ENCODE measurements at places on chromosomes 13 and 19.

GRCh38 chr19:7692417-7693088, 9.4 kb downstream of the FCER2 start:
- no peak for DNase-seq

DNA sequence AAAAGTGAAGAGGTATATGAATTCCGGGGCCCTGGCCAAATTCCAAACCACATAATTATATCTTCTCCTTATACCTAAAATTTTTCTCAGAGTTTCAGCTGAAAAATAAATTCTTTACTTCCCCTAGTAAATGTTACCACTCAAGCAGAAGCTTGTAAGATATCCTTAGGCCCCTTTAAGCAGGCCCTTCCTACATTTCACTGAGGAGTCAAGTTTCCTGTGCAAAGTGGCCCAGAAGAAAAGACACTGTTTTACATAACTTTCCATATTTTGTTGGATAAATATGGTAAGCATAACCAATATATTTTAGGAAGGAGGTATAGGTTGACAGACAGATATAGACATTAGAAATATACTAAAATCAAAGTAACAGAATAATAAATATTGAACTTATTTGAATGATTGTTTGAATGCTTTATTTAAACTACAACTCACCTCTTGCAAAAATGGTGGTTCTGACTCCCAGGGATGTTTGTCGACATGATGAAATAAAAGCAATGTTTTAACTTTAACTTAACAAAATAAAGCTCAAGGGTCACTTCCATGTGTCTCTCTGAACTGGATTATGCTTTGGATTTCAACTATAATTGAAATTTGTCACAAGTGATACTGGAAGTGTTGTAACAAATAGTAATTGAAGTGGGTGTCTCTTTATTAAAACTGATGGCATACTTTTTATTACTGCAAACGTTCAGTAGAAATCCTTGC, 141.2 kb downstream of the SPRY2 start:
- no peak for DNase-seq

DNA sequence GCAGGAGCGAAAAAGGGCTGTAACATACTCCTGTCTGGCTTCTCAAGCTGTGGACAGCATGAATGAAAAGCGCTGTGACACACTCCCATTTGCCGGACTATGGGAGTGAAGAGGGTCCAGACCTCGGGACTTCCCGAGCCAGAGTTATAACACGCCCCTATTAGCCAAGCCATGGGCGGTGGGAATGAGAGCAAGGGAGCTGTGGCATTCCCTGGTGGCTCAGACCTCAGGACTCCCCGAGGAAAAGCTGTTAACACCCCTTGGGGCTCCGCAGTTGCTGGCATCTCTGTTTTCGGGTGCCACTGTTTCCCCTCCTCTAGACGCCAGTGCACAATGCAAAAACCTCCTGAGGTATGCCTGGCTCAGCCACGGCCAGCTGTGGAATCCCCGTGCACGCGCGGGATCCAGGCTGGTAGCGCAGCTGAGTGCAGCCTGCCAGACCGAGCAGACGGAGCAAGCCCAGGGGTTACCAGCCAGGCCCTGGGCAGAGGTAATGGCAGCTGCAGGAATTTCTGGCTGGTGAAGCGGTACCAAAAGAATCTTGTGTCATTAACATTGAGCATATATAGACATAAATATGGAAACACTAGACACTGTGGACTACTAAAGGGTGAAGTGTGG, 1534.6 kb upstream of the PRR20A start:
- DNase-seq: no peak

- DNase-seq: no peak
These were observed 115.4 kb upstream of the TMTC4 start for GRCh38 chr13:100789968-100790367.

DNA sequence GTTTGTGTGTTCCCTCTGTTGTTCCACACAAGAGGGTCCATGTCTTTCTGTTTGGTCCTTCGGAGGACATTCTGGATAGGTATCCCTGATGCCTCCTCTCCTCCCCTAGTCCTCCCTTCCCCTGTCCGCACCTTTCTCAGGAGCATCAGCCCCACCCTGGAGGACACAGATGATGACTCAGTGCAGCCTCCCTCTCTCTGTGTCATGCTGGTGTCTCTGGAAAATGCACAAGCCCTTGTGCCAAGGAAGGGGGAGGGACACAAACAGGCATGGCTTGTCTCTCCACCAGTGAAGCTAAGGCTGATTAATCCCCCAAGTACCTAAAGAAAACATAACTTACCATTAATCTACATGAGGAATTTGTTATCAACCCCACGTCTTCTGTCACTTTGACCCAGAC, 16.2 kb upstream of the TNFRSF19 start:
- DNase-seq: no peak

- DNase-seq: no peak
These were observed 811.8 kb downstream of the UQCRFS1 start for GRCh38 chr19:28400953-28401671.

DNA sequence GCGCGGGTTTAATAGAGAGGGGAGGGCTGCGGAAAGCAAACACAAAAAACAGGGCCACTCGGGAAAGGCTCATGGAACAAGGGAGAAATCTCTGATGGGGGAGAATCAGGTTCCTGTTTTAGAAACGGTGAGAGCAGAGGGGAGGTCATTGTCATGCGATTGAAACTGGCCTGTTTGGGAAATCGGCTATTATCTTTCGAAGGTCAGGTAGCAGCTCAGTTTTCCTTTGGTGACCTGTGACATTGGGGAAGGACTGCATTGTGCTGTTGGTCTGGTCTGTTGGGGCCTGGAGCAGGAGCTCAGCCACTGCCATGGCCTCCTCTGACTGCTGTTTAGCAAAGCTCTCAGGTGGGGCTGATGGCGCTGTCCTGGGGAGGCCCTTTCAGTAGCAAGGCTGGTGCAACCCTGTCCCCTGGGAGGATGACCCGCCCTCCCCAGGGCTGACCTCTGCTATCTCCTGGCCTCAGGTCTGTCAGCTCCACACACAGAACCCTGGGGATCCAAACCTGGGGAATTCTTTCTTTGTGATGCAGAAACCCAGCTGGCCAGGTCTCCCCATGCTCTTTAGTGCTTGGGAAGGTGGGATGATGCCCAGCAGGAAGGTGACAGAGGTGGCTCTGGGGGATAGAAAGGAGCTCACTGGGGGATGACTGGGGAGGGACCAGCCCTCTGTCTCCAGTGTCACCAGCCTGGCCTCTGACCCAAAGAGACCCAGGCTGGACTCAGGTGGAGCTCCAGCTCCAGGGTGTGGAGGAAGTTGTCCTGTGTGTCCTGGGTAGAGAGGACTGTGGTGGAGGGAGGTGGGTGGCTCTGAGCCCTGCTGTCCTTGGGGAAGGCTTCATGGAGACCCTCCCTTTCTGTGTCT, 21.2 kb upstream of the CD177 start:
- DNase-seq: no peak

- DNase-seq: no peak
These were observed 10.8 kb downstream of the DIAPH3 start for GRCh38 chr13:60152904-60153303.

DNA sequence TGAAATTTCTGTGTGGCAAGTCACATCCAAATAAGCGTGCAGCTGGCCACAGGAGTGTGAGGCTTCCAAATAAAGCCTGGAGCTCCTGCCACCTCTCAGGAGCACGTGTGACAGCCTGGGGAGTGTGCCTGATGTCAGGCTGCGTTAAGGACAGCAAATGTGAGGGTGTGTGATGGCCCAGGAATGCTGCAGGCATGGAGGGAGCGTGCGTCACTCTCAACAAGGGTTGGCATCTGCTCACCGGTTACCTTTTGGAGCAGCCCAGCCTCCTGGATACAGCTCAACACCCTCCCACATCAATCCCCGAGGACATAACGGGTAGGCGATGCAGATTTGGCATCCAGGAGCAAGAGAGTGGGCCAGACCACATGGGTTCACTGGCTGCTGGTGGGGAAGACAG, 19.0 kb downstream of the NUMBL start:
- DNase-seq: no peak

- DNase-seq: no peak
These were observed 81.4 kb upstream of the GPC6 start for GRCh38 chr13:93145199-93145598.

DNA sequence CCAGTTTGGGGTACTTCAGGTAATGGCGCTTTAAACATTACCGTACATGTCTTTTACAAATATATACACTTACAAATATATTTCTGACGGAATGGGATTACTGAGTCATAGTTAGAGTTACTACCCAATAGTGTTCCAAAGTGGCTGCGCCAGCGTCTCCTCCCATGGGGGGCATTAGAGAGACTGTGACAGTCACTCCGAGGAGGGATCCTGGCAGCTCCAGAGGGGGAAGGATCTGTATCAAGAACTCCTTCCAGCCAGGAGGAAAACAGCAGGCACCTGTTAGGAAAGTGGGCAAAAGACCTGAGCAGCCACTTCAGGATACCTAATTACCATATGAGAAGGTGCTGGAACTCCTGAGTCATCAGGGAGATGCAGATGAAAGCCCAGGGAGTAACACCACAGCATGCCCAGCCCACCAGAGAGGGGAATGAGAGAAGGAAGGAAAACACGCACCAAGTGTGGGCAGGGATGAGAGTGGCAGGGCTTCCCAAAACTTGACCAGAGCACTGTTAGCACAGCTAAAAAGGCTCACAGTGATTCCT, 52.9 kb downstream of the SLC7A9 start:
- DNase-seq: no peak

- DNase-seq: no peak
These were observed 28.9 kb upstream of the CYSLTR2 start for GRCh38 chr13:48624858-48625257.

DNA sequence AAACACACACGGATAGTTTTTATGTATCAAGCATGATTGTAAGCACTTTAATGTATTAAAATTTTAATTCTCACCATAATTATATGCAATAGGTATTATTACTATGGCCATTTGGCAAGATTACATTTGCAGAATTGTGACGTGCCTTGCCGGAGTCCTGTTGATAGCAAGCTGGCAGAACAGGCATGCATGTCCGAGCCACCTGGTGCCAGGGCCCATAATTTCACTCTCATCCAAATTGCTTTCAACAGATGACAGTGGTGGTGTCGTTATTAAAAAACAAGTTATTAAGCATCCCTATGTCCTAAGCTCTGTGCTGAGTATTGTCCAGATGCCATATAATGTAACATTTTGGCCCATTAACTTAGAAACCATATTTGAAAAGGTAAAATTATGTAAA, 374.3 kb downstream of the FOXO1 start:
- no peak for DNase-seq

DNA sequence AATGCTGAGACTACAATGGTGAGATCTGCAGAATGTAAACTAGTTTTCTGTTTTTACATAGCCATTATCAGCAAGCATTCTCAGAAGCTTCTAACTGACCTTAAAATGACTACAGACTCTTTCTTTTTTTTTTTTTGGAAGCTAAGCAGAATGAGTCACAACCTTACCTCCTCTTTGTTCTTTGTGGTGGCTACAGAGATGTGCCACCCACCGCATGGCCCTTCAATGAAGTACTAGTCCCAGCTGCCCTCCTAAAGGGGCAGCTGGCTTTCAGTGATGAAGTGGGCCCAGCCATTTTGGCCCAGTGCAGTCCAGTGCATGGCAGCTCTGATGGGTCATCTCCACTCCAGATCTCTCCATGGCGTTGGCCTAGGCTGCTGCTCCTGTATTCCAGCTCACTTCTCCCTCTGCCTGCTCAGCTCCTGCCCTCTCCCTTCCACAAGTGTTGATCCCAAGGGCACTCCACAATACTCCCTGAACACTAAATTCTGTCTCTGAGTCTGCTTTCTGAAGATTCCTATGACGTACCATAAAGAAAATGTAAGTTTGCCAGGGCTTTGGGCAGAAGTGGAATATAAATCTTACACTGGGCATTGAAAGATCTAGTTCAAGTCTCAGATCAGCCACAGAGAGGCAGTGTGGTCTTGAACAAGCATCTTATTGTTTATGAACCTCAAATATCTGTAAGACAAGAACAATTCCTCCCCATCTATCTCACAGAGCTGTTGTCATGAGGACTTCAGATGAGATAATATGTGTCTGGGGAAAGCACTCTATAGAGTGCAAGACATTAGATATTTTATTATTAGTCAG, 85.6 kb downstream of the RXFP2 start:
- DNase-seq: no peak

- no peak for DNase-seq
These were observed 1.6 kb upstream of the ADAMTS10 start for GRCh38 chr19:8611877-8612806.

DNA sequence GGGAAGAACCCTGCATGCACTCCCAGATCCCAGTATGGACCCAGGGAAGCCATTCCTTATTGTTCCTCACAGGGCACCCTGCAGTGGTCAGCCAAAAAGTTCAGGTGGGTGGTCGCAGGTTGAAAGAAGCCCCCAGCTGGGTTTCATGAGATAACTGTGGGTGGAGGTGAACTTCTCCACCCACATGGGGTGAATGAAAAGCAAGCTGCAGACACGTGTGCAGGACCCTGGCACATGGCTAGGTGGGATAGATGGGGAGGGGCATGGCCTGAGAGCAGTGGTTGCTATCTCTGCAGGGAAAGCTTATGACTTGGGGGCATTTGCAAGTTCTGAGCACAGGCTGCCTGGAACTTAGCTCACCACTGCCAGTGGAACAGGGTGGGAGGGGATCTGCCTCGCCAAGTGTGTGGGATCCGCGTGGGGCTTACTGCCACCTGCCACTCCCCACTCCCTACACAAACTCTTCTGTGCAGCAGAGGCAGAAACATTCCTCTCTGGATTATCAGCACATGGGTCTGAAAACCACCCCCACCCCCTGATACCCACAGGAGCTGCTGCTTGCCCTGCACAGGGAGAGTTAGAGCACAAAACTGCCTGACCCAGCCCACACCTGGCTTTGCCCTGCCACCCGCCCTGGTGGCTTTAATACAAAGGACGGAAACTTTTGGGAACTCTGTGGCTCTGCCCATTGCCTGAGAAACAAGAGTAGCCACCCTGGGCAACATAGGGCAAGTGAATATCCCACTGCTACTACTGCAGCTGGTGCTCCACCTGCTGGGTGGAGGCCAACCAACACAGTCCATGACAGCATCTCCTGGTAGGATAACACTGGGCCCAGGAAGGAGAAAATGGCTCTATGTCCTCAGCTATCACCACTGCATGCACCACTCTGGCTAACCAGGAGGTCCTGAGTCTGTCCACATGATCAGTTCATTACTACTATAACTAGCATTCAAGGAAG, 24.4 kb downstream of the PLA2G4C start:
- no peak for DNase-seq

- DNase-seq: no peak
These were observed 139.4 kb downstream of the FREM2 start for GRCh38 chr13:38826182-38826813.

DNA sequence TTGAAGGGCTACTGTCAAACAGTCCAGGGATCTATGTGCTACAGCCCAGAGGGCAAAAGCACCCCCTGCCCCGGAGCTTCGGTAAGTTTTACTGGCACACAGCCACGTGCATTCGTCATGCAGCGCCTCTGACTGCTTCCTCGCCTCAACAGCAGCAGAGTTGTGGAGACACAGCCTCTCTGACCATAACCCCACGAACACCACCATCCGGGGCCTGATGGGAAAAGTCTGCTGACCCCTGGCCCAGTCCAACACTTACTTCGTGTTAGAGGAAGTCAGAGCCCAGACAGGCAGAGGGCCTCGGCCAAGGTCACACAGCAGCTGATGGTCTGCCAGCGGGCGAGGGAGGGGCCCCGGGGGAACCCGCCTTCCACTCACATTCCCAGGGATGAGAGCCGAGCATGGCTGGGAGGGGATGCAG, 5.1 kb downstream of the CBARP start:
- DNase-seq: no peak

- DNase-seq: no peak
These were observed 77.4 kb upstream of the DOCK9 start for GRCh38 chr13:99055281-99055680.

- peak; percentile 22 for DNase-seq
These were observed 27.4 kb upstream of the AKT2 start for GRCh38 chr19:40312533-40312932.

- no peak for DNase-seq
These were observed 6.3 kb downstream of the ARRDC5 start for GRCh38 chr19:4896372-4896771.

- DNase-seq: no peak
These were observed 28.0 kb upstream of the RB1 start for GRCh38 chr13:48275507-48275906.
